Astrocyte of the hippocampus (primary cell): ENCODE measurements at places on chromosomes 3 and 15.

DNA sequence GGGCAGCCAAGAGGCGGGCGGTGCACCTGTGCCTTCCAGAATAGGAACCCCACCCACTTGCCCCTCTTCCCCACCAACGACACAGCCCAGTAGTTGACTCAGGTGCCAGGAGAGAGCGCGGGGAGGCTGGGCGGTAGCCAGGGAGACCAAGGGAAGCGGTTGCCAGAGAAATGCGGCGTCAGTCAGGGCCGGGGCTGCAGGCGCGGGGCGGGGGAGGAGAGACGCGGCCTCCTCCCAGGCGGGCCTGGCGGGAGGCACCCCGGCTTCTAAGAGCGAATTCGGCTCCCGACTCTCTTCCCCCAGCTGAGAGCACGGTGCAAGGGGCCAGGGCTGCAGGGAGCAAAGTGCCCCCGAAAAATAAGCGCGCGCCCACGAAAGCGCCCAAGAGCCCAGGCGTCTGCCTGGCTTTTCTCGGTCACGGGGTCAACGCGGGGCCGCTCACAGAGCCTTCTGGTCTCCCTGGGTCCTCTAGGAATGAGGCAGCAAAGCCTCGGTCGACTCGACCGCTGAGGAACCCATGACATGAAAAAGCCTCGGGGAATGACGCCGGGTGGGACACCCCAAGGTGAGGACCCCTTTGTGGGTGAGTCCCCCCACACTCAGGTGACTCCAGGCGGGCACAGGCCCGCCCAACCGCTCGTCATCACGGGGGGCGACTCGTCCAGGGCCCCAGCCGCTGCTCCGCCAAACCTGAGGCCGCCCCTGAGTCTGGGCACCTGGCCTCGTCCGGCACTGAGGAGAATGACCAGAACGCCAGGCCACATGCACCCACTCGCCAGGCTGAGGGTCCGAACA, 716 bp downstream of the CPEB1 start:
- no peak for DNase-seq

- DNase-seq: no peak
These were observed 118.0 kb upstream of the SLC24A5 start for GRCh38 chr15:48002767-48003166.

DNA sequence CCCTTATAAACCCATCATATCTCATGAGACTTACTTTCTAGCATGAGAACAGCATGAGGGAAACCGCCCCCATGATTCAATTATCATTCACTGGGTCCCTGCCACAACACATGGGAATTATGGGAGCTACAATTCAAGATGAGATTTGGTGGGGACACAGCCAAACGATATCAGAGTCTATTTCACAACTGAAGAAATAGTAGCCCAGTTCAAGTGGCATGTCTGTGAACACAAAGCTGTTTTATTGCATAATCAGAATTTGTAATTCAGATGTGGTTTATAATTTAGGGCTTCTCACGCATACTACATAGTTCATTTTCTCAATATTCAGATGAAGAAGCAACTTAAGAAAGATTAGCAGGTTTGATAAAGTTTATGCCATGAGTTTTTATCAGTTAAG, 1188.0 kb upstream of the ALCAM start:
- no peak for DNase-seq

DNA sequence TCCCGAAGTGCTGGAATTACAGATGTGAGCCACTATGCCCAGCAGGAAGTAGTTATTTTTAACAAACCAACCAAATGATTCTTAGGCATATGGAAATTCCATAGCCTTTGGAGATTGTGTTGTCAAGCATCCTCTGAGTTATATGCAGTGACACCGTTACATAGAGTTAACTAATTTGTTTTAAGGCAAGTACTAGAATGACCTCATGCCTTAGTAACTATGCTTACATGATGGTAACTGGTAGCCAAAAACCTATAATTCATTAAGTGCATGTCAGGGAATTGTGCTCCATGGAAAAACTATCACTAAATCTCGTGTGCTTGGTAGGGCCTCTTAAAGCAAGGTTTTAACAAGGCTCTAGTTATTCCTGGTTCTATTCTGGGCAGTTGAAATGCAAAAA, 392.8 kb downstream of the TUSC7 start:
- no peak for DNase-seq

- no peak for DNase-seq
These were observed 74.3 kb upstream of the PLSCR4 start for GRCh38 chr3:146325170-146325569.

DNA sequence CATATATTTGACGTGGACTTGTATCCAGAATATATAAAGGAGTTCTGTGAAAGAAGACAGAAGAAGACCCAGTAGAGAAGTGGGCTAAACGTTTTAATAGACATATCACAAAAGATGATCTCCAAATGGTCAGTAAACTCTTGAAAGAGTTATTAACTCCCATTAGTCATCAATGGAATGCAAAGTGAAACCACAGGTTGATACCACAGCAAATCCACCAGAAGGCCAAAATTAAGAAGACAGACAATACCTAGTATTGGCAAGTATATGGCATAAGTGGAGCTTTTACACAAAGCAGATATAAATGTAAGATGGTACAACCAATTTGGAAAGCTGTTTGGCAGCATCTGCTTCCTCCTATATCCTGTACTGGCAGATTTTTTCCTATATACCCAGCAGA, 6.0 kb downstream of the SPATA16 start:
- peak; percentile 41 for DNase-seq

DNA sequence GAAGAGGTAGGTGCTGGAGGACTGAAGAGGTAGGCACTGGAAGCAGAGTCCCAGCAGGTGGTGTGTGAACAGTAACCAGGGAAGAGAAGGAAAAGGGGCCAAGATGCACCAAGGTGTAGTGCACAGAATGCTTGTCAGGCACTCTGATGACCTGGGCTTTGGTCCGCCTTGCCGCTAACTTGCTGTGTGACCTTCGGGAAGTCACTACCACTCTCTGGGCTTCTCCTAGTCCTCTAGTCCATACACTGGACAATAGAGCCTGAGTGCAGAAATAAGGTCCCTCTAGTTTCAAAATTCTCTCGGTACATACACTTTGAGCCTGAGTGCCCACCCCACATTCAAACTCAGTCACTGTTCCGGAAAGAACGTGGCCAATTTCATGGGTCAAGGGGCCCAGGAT, 24.1 kb downstream of the ANP32A start:
- DNase-seq: no peak

DNA sequence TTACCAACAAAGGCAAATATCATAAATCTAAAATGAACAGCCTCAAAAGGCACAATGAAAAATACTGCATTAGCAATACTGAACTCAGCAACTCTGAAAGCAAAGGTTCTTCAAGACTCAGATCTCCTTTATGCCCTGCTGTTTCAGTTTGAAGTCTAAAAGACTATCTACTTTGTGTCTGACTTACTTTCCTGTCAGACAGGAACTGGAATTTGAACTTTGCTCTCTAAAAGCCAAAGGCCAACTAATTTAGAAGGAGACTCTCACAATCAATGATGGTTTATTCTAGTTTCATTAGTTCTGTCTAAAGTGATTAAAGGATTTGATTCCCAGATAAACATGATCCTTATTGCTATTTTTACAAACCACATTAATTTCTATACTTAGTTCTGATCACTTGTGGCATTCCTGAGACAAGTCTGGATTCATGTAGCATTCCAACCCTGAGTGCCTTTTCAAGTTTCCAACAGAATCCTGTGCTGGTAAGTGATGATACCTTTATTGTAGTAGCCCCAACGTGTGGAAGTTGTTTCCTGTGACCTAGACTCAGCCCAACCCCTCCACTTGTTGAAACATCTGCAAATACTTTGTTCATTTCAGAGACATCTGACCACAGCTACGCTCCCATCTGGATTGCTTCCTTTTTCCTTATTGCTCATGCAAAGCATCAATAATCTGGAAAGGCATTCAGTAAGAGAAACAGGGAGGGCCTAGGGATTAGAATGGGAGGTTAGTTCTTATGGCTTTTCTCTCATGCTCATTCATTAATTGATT, 14.9 kb upstream of the LEKR1 start:
- DNase-seq: no peak

GRCh38 chr15:69908590-69909420, 188.9 kb downstream of the TLE3 start:
- no peak for DNase-seq

GRCh38 chr15:66936109-66936860, 129.1 kb upstream of the SMAD3 start:
- DNase-seq: no peak
